Jurkat, Clone E6-1 (cell line): ENCODE measurements at places on chromosomes 6 and 20.

DNA sequence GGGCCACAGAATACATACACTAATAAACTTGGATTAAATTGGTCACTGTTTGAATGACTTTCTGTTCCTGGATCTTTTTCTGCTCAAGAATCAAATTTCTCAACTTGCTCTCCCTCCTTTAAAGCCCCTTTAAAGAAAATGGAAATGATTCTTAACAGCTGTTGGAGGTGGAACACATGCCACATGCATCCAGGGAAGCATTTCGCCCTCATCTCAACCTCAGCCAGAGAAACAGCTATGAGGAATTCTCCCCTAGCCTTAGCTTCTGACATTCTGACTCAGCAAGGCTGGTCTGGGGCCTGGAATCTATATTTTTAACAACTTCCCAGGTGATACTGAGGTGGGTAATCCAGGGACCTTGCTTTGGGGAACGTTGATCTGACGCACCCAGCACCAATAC is 263.4 kb upstream of the ECI2 start:
- no peak for DNase-seq

DNA sequence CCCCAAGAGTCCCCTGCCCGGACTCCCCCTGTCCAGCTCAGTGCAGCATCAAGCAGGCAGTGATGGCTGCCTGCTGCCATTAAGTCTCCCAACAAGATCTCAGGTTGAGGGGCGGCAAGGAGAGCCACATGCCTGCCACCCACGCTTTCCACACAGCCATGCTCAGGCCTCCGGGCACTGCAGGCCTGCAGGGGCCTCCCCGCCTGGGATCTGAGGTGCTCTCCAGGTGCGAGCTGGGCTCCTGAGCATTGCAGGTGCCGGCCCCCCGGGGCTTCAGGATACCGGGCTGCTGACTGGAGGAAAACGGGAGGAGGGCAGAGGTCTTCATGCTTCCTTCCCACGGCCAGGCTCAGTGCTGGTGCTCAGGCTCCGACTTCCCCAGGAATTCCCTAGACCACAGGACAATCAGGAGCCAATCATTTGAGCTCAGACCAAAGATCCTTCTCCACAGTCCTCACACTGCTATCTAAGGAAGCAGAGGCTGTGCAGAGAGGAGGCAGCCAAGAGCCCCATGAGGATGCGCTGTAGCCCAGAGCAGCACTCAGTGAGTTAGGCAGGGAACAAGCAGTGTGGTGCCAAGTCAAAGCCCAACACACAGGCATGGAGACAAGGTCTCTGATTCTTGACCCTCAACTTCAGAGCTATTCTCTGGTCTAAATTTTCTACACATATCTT is 52.7 kb downstream of the PYGB start:
- no peak for DNase-seq

DNA sequence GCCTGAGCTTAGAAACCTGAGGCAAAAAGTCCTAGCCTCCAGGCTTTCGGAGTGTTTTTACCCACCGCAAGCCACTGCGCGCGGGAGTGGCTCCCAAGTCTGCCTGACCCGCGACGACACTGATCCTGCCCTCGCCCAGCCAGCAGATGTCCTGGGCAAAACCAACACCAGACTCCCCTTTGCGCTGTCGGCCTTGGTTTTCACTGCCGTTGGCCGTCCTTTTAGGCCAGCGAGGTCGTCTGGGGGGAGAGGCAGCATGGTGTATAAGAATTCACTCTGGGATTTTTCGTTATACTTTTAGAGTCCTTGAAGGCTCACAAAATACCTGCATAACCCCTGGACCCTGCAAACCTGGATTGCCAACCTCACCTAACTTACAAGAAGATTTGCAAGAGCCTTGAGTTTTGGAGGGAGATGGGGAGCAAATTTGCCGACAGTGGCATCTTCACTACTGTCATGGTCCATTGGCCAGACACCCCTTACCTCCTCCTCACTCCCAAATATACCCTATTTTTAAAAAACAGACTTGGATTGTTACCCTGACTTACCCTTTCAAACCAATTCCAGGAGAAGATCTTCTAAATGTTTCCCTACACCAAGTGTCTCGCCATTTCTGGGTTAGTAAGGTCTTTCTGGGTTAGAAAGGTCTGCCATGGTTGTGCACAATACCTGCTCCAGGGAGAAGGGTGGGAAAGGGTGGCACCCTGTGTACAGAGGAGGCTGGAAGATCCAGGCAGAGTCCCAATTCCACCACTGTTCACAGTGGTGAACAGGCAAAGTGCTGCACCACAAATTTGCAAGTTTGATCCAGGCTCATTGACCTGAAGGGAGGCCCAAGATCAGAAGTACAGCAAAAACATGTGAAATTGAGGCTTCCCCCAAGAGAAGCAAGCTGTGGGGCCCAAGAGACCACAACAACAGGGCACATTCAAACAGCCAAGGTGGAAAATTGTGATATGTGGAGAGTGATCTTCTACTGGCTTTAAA is 4.4 kb downstream of the FOXA2 start:
- no peak for DNase-seq

GRCh38 chr6:106739387-106739786 is 110.0 kb downstream of the QRSL1 start:
- DNase-seq: no peak

DNA sequence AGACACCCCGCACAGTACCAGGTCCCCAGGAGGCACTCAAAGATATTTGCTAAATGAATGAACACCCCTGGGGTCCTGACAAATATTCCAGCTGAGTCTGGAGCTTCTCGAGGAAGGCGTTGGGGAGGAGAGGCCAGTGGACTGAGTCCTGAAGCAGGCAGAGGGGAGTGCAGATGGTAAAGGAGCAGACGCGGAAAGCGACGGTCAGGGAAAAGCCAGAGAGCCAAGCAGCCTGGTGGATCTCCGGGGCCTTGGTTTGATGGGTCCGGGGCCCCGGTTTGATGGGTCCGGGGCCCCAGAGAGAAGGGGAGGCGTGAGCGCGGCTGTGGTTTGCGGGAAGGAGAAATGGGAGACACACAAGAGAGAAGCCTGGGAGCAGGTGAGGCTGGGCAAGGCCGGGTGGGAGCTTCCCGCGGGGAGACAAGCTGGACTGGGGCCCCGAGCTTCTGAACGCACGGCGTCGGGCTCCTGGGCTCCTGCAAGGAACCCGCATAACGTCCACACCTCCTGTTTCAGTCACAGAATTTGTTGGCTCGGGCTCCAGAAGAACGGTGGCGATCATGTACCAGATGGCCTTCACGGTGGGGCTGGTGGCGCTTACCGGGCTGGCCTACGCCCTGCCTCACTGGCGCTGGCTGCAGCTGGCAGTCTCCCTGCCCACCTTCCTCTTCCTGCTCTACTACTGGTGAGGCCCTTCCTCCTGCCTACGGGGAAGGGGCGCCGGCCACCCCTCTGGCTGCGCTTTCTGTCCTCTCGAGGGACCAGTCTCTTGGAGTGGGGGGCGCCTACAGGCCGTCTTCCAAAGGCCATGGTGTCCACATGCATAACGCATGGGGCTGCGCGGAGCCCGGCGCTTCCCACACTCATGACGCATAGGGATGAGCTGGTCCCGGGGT is 12.1 kb downstream of the SLC22A1 start:
- DNase-seq: no peak

DNA sequence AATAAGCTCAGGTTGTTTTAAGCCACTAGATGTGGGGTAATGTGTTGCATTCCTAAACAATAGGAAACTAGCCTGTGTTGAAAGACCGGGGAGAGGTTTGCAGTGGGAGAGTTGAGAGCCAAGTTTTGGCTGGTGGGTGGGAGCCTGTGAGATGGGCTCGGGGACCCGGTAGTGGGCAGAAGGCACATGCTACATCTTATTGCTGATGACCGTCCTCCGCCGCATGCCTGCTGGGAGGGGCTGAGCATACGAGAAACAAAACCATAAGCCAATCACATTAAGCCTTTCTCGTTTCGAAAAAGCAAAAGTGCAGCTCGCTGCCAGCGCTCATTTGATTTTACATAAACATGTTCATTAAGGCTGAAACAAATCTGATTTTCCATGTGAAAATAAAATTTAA is 57.4 kb upstream of the MPC1 start:
- DNase-seq: no peak

GRCh38 chr6:166566026-166567011 is 20.2 kb downstream of the RAMACL start:
- no peak for DNase-seq

- DNase-seq: no peak
Measured at GRCh38 chr6:144047688-144048087, 39.6 kb upstream of the PLAGL1 start.

DNA sequence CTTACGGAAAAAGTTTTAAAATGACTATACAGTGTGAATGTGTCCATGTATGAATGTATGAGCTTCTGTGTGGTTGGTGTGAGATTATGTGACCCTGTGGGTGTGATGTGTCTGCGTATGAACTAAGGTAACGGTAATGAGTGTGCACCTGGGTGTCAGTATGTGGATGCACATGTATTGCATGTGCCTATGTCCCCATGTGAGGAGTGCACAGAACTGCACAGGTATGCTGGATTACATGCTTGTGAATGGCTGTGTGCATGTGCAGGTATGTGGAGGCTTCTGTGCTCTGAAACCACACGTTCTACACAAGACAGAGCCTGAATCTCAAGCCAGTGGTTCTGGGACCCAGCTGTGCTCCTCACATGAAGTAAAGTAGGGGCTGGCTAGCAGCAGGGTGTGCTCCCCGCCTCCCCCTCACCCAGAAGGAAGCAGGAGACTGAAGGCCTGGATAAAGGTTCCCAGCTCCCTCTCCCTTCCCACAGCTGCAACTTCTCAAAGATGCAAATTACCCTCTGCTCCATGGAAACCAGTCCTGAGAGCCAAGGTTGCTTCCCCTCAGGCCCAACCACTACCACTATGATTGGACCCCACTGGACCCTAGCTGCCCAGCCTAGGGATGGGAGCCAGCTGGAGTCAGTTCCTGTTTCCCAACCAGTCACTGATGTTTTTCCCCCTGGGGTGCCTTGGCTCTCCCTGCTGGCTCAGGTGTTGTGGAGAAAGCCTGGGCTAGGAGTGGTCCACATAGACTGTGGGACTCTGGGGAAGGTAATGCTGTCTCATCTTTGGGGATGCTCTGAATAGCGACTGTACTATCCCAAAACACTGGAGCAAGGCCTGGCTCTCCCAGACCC is 24.8 kb upstream of the SPDEF start:
- DNase-seq: no peak

- no peak for DNase-seq
Measured at GRCh38 chr6:35973670-35974222, 50.7 kb downstream of the SLC26A8 start.

- DNase-seq: no peak
Measured at GRCh38 chr6:167856474-167856873, 29.8 kb downstream of the AFDN start.

- DNase-seq: no peak
Measured at GRCh38 chr20:3541887-3542721, 71.3 kb downstream of the ATRN start.
